CMK (cell line): ENCODE measurements at places on chromosomes 2 and 18.

DNA sequence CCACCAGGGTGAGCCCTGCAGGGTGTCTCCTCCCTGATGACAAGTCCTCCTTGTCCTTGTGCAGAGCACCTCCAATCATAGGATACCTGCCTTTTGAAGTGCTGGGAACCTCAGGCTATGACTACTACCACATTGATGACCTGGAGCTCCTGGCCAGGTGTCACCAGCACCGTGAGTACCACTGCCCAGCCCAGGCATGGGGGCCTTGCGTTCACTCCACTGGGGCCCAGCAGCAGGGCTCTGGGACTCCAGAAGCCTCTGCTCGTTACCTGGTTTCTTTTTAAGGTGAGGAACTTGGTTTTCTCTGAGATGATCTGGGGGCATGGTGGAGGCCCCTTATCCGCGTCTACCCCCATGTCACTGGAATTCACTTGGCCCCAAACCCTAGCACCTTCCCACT lies 36.5 kb upstream of the RPL31 start:
- no peak for DNase-seq

GRCh38 chr18:27713738-27714095 lies 463.2 kb downstream of the CDH2 start:
- no peak for DNase-seq

GRCh38 chr2:203960811-203961210 lies 24.2 kb downstream of the ICOS start:
- no peak for DNase-seq

GRCh38 chr2:62208758-62209114 lies 12.8 kb downstream of the B3GNT2 start:
- DNase-seq, result no peak

DNA sequence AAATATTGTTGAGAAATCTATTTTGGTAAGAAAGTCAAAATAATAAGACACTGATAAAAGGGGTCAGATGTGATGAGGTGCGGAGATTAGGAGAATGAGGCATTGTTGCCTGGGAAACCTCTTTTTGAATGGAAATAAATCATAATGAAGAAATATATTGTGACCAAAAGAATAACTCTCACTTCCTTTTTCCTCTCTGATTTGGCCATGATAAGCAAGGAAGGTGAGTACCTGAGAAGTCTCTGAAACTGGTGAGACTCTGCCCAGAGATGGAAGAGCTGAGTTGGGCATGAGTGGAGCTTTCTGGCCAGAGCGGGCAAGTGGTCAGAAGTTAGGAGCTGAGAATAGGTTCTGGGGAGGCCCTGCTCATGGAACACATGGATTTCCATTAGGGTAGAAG lies 11.8 kb downstream of the LAMA3 start:
- no peak for DNase-seq
